ENCODE measurements at places on chromosomes 7 and 10.

DNA sequence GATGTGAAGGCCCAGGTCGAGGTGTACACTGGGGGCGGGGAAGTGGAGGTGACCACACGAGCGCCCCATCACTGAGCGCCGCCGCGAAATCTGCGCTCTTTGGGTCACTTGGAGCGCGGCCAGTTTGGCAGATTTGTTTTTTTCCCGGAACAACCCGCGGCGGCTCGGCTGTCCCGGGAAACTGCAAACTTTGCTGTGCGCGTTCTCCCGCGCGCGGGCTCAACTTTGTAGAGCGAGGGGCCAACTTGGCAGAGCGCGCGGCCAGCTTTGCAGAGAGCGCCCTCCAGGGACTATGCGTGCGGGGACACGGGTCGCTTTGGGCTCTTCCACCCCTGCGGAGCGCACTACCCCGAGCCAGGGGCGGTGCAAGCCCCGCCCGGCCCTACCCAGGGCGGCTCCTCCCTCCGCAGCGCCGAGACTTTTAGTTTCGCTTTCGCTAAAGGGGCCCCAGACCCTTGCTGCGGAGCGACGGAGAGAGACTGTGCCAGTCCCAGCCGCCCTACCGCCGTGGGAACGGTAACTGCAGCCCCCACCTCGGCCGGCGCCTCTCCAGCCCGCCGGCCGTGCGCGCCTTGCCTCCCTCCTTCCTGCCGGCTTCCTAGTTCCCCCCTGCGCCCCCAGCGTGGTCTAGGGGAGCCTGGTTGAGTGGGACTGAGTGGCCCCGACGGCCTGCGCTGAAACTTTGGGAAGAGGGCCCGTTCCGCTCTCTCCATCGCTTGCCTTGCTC lies at the start of gene CASP7:
Gene CASP7, plus strand, starts transcription at position 450 of the 727 bp plus-strand sequence. CDS start 17,582 bp downstream, outside the sequence.
- peak; percentile 88 for DNase-seq

GRCh38 chr10:92419740-92420545 lies 129.0 kb downstream of the MARCHF5 start:
- DNase-seq, result peak; percentile 25

DNA sequence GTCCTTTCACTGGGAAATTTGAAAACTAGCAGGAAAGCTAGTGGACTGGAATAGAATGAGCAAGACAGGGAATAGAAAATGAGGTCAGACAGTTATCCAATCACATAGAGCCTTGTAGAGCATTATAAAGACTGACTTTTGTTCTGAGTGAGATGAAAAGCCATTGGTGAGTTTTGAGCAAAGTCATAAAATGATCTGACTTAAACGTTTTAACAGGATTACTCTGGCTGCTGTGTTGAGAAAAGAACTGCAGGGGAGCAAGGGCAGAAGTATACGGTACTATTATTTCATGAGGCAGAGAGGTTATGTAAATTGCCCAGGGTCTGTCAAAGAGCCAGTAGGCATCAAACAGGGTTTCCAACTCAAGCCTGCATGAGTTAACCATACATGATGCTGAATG lies 393.4 kb downstream of the TFEC start:
- DNase-seq, result no peak

GRCh38 chr10:123266971-123267370 lies 112.8 kb downstream of the BUB3 start:
- DNase-seq, result no peak

GRCh38 chr10:114492351-114493037 lies 88.2 kb upstream of the AFAP1L2 start:
- DNase-seq, result peak; percentile 55

- DNase-seq, result no peak
Measured at GRCh38 chr7:88485821-88486220, 179.1 kb upstream of the STEAP4 start.

DNA sequence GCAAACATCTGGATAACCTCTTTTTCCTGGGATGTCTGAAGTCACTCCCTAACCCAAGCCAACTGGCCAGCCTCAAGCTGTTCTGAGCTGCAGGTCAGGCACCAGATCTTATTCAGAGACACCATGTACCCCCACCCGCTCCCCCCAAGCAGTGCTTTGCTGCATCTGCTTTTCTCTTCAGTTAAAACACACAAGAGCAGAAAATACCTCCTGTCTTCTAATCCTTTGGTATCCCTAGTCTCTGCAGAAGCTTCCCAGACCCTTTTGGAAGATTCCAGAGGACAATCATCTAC lies 3.0 kb downstream of the ZNF488 start:
- no peak for DNase-seq

DNA sequence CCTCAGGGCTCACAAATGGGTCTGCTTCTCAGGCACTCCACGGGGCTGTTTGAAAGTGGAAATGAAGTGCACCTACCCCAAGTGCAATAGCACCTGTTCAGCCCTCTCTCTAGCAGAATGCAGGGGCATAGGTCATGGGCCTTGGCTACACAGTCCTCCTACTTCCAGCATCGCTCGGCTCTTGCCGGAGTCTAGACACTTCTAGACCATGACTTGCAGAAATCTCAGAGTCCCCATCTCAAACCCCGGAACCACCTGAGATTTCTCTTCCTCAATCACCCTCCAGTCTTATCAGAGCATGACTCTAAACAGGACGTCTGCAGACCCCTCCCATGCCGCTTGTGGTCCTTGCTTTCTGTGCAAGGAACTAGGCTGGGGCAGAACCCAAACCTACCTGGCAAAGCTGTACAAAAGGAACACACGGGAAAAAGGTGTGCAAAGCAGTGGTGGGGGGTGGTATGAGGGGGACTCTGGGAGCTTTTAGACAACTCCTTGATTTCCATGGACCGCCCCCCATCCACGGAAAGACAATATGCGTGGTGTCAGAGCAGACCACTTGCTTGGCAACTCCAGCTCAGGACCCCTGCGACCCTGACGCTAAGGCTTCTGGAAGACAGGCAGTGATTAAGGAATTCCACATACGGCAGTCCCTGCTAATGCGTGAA lies 13.8 kb downstream of the TMEM273 start:
- DNase-seq, result no peak

DNA sequence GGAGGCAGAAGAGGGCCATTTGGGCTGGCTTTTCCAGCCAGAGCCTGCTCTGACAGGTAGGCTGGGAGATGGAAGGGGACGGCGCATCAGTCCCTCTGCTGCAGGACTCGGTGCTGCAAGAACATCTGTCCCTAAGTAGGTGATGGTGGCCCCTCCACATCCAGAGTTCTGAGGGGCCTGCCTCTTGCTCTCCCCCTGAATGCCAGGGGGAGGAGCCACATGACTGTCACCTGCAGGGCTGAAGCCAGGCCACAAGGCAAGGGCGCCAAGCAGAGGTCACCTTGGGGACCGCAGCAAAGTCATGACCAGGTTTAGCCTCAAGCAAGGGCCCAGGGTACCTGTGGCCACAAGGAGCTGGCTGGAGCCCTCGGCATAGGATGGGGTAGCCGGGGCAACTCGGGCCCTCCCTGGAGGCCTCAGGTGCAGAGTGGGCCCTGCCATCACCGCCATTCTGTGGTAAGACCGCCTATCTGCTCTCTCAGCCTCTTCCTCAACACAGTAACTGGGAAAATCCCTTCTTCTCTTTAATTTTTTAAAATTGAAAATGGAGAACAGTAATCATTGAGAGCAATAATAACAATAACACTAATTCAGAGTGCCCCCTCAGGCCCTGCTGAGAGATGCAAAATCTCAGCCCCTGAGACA lies 99.3 kb downstream of the FAM53B start:
- DNase-seq, result no peak

DNA sequence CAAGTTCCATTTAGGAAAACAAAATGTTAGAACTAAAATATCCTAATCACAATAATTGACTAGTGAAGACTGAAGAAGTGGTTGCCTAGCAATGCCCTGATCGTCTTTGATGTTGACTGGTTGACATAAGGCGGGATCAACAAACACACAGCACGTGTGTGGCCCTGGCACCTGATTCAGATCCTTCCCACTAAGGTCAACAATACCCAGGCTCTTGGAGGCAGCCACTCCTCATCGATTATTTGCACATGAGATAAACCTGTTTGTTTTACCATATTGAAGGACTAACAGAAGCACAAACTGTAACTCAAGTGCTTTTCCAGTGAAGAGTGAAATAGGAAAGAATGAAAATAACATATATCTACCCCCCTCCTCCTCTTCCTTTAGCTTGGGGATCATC lies 15.6 kb downstream of the FANK1 start:
- no peak for DNase-seq

DNA sequence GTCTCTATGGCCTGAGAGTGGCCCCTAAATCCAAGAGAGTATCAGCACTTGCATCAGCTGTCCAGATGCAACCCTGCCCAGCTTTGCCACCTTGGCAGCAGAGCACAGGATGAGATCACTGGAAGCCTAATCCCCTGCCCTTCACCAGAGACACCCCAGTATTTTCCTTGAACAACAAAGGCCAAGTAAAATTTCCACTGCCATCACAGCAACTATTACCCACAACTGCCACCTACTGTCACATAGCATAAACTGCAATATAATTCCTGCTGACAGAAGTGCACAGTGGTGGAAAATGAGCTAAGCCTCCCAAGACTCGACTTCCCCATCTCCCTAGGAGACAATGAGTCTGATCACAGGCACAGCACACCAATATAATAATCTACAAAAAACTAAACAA lies 462.8 kb upstream of the ZWINT start:
- no peak for DNase-seq

- DNase-seq, result no peak
Measured at GRCh38 chr7:90384433-90384832, 18.8 kb upstream of the CLDN12 start.

DNA sequence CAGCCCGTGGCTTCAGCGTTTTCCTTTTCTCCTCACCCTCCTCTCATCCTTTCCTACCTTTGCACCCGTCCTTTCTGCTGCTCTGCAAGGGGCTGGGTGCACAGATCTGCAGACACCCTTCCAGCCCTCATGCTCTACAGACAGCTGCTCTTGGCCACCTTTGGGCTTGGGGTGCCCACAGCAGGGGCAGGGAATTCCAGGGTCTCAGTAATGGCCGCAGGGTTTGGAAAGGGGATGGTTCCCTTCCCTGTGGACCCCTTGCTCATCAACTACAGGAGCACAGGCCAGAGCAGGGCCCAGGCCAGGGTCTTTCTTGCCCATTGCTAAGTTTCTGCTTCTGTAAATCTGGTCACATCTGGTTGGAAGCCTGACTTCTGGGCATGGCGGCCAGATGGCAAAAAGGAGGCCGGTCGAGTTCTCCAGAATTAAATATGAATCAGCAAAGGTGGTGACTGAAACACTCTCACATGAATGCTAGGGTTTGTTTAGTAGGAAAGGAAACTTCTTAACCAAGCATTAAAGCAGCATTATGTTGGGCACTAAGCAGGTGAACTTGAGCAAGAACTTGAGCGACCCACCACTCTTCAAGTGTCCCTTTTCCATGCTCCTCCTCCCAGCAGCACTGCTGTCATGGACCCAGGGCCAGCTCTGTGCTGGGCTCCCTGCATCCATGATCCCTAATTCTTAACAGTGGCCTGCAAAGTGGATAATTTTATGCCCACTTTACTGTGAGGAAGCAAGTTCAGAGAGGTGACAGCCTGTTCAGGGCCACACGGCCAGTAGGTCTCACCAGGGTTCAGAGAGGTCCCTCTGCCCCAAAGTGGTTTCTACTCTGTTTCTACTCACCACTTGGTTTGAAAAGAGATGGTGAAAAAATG lies 1.5 kb downstream of the ECHDC3 start:
- DNase-seq, result no peak

- no peak for DNase-seq
Measured at GRCh38 chr7:78562191-78562590, 763.6 kb downstream of the PHTF2 start.

DNA sequence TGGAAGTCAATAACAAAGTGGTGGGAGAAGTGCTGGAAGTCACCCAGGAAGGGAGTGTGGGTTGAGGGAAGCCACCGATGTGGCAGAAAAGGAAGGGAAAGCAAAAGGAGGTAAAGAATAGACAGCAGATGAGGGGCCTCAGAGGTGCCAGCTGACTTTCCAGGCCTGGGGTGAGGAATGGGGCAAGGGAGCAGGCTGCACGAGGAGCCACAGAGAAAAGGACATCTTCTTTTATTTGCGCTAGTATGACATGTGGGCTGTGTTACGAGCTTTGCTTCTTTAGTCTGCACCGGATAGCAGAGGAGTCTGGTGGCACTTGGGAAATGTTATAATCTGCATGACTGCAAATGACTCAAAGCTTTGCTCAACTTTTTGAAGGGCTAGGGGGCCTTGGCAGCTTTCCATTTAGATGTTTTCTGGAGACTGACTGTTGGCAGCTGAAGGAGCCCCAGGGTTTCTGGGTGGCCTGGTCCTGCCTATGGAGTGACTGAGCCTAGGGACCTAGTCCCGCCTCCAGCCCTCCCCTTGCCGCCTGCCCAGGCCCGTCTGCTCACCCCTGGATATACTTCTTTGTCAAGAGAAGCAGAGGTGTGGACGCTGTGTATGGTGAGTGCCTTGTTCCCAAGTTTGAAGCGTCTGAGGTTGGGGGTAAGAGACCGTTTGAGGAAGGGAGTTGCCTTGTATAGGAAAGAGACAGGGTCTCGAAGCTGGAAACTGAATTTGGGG lies 5.1 kb downstream of the PRXL2A start:
- DNase-seq, result peak; percentile 74

GRCh38 chr7:107111196-107111595 lies 57.6 kb upstream of the HBP1 start:
- no peak for DNase-seq

DNA sequence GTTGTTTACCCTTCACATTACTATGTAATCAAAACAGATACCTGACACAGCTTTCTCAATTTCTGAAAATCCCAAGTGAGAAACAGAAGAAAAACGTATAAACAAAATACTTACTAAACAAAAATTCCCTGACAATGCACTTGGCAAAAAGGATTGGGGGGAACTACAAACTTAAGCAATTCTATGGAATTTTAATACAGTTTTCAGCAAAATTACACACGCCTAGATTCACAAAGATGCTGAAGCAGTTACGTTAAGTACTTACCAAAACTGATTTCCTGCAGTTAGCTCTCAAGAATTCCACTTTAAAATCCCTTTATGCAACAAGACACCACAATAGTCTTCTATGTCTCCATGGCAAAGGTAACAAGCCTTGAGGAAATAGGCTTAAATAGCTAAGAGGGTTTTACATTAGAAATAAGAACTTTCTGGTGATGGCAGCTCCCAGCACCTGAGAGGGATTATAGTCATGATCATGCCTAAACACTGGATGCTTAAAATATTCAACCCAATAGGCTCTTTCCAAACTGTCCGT lies 10.8 kb downstream of the TOMM7 start:
- DNase-seq, result no peak
